Vagina (tissue), 2 donors: ENCODE measurements at places on chromosomes 11 and 22. TPM values are rescaled to one million over a fixed set of nuclear protein-coding genes. Genes with fewer than 3 reads are reported as not detected.

- no peak for DNase-seq
Measured at GRCh38 chr11:128544471-128545051, 42.8 kb downstream of the ETS1 start.

DNA sequence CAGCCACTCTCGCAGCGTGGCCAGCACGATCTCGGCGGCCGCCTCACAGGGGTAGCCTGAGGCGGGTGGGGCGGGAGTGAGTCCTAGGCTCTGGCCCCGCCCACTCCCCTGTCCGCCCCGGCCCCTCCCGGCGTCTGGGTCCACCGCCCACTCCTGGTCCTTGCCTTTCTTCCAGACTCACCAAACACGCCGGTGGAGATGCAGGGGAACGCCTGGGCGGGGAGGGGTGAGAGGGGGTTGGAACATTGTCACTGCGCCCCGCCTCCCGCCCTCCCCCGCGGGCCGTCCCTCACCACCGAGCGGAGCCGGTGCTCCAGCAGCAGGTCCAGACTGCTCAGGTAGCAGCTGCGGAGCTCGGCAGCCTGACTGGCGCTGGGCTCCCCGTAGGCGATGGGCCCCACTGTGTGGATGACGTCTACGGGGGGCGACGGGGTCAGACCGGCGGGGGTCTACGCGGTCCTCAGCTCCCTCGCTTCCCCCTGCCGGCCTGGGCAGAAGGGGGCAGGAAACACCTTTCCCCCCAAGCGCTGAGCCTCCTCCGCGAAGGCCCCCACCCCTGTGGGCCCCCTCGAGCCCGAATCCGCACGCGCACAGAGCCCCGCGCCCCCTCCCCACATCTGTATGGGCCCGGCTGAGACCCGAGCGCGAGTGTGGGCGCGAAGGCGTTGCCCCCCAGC is 13.2 kb downstream of the OTUB1 start:
- DNase-seq: no peak

DNA sequence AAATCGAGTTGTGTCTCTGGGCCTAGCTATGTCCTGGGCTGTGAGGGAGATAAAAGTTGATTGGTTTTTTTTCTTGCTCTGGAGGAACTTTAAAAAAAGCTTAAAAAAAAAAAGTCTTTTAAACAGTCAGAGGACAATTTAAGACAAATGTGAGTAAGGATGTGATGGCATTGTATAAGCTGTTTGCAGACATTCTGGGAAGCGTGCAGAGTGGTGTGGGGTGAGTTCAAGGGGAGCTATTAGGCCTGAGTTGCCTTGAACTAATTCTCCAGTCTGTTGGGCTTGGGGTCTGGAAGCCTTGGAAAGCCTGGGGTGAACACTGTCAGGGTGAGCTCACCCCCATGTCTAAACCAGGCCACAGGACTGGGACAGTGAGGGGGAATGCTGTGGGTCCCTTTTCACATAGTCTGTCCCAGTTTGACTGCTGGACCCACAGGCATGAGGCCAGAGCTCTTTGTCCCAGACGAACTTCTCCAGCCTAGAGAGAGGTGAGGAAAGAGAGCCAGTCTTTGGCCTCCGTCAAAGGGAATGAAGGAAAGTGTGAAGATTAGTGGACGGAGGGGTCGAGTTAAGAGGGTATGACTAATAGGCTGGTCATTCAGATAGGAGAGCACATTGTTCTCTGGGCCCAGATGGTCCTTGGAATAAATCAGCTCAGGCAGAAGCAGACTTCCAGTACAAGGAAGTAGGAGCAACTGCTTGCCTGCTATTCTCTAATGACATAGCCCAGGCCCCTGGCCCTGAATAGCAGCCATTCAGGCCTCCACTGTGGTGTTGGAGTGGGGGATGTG is 76.4 kb upstream of the NNMT start:
- DNase-seq: no peak

- DNase-seq: no peak
Measured at GRCh38 chr11:61516675-61517572, 8.4 kb downstream of the LRRC10B start.

- DNase-seq: no peak
Measured at GRCh38 chr11:100003985-100004384, 683.1 kb upstream of the ARHGAP42 start.

GRCh38 chr11:62954478-62954877 is 30.3 kb downstream of the SLC22A6 start:
- DNase-seq: no peak

Gene APOA4
- total RNA-seq: not detected

DNA sequence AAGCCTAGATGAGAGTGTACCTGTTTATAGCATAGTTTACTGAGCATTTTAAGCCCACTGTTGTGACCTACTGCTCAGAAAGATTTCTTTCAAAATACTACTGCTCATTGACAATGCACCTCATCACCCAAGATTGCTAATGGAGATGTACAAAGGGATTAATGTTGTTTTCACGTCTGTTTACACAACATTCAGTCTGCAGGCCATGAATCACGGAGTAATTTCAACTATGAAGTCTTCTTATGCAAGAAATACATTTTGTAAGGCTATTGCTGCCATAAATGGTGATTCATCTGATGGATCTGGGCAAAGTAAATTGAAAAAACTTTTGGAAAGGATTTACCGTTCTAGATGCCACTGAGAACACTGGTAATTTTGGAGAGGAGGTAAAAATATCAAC is 112.9 kb downstream of the KIF18A start:
- no peak for DNase-seq

- DNase-seq: no peak
Measured at GRCh38 chr22:50313021-50313420, 5.6 kb upstream of the PLXNB2 start.

DNA sequence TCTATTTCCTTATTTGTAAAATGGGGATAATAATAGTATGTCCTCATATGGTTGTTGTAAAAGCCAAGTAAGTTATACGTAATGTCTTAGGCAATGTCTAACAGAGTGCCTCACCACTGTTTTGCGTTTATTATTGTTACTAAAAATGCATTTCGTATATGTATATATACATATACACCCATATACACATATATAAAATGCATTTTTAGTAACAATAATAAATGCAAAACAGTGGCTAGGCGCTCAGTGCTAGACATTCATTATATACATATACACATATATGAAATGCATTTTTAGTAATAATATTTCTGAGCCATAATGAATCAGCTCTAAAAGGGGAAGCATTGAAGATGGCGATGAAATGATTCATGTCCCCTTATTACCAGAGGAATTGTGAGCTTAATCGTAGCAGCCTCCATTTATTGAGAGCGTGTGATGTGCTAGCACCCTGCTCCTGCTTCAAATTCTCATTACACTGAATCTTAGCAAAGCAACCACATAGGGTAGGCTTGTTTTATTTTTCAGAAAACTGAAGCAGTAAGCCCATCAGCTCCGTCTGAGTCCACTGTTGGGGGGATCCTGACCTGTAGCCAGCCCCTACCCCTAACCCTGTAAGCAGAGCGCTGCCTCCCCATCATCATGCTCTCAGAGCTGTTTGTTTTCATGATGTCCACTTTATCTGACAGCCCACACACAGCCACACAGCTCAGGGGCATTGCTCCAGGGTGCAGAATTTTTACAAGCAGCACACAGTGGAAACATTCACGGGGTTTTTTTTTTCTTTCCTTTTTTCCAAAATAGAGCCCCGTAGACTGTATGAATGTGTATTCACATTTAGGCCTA is 97.1 kb upstream of the NAV2 start:
- DNase-seq: no peak

DNA sequence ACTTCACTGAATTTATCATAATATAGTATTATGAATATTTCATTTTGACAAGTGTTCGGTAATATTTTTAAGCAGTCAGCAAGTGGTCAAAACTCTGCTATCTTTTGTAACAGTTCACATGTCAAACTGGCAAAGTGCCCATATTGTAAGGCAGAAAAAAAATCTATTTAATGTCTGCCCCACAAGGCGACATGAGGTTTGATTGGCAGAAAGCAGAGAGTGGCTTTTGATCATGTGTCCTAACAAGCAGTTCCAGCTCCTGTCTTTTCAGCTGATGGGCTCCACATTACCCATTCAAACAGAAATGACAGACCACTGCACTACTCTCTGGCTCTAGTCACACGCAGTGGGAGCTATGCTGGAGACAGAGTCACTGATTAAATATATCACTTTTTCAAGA is 59.0 kb downstream of the SOX6 start:
- DNase-seq: no peak

DNA sequence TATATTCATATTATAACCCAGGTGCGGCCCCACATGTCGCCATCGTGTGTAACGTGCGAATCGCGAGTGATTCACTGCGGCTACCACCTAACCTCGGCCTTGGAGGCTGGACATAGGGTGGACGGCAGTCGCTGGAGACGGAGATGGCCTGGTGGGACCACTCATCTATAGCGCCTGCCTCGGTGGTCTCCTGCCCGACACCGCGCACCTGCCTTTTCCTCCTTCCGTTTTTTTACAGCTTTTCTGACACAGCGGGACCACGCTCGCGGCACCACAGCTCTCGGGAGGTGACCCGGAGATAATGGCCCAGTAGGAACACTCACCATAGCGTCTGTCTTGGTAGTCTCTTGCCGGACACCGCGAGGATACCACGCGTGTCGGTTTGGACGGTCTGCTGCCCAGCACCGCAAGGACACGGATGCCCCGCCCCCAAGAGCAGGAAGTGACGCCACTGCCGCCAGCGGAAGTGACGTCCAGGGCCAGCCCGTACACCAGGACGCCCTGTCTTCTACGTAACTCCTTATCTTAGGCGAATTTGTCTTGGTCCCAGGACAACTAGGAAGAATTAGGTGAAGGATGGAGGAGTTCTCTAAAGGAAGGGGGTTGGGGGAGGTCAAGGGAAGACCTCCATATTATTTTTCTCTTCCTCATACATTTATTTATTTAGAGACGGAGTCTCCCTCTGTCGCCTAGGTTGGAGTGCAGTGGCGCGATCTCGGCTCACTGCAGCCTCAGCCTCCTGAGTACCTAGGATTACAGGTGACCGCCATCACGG is 6.4 kb downstream of the SNU13 start:
- DNase-seq: peak; percentile 89

DNA sequence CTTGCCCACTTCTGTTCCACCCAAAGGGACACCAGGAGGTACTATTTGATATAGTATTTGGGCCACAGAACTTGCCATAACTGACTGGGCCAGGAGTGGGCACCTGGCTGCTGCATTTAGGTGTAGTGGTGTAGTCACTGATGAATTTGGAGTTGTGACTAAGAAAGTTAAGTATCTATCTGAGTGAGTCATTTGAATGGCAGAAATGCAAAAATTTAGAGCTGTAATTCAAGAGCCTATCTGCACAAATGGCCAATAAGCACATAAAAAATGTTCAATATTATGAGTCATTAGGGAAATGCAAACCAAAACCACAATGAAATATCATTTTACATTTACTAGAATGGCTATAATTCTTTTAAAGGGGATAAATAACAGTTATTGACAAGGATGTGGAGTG is 14.7 kb downstream of the GLYATL2 start:
- DNase-seq: no peak

Gene MS4A15
- not detected for total RNA-seq

DNA sequence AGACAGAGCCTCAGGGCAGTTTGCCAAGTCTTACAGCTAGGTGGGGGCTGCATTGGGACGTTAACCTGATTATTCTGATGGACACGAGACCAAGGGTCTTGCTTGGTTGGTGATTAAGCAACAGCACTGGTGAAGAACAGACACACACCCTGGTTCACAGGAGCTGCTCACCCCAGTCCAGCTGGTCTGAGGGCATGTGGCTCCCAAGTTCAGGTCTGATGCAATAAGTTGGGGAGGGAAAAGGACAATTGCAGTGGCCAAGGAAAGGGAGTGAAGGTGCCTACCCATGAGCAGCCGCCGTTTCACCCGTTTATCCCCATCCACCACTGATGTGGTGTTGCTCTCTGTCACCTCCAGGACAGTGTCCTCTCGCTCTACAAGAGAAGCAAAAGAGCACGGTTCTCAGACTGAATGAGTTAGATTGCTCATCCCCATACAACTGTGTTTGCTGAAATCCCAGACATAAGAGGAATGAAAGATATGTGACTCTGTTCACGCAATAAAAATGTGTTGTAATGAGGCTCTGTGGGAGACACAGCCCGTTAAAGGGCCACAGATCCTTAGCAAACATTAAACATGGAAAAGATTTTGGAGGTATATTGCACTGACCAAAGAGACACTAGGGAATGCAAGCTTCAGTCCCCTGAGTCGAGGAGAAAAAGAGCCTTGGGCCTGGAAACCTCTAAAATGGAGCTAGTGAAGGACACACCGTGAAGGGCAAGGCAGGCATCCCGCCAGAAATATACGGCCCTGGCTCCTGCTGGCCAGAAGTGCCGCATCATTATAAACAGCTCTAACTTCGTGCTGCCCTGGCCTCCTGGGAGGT is 25.6 kb downstream of the SCUBE2 start:
- no peak for DNase-seq

Gene C11orf97
- not detected for total RNA-seq

- DNase-seq: no peak
Measured at GRCh38 chr22:25368271-25368670, 148.8 kb downstream of the CRYBB2 start.

DNA sequence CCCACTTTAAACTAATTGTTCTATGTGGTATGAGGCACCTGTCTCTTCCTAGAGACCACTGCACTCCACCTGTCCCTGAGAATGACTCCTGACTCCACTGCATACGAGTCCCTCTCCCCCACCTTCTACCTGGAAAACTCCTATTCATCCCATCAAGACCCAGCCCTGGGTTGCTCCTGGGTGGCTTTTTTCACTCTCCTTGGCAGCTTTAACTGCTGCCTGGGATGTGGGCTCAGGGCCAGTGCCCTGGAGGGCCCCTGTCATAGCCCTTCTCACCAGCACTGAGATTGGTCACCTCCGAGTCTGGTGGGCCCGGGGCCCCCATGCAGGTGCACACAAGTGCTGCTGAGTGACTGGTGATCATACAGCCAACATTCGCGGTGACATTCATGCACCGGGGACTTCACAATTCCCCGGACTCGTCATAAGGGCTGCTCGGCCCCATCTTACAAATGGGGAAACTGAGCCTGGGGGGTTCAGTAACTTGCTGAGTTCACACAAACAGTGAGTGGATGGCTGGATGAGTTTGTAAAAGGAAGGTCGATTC is 25.9 kb upstream of the TOLLIP start:
- no peak for DNase-seq

- DNase-seq: no peak
Measured at GRCh38 chr11:42170601-42171000, 711.1 kb upstream of the LRRC4C start.
